H4 (cell line): ENCODE measurements at places on chromosomes 16 and 17. TPM values are rescaled to one million over a fixed set of nuclear protein-coding genes. Genes with fewer than 3 reads are reported as not detected.

KRT40 gene
- total RNA-seq = not detected in 2 replicates

DNA sequence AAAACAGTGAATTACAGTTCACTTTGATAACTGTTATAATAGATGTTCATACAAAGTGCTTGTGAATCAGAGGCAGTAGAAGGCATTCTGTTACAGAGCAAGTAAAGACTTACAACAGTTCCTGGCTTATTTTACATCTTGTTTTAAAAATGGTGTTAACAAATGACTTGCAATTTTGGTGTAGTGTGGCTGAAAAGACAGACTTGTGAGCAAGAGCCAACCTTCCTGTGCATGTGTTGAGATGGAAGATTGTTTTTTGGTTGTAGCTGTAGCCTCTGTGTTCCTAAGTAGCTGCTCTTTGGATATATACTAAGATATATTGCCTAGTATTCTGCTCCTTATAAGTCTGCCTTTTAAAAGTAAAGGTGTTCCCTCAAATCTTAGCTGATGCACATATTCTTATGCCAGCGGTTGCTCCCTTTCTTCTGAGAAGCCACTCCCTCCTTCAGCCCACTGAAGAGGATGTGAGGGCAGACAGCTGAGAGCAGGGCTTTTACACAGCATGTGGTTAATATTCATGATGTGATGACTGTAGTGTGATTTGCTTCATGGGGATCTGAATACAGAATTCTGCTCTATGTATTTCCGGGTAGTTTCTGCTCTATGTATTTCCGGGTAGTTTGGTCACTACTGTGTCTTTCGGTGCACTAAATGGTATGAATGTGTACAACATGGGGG, 182.3 kb downstream of the PHKB start:
- no peak for DNase-seq

GRCh38 chr17:43454868-43455267, 28.9 kb upstream of the DHX8 start:
- no peak for DNase-seq

- no peak for DNase-seq
These were observed 1.6 kb downstream of the TMC8 start for GRCh38 chr17:78132084-78132676.

GRCh38 chr16:88406096-88407041, 23.6 kb downstream of the ZNF469 start:
- DNase-seq = no peak
